CD4-positive, alpha-beta T cell (primary cell): ENCODE measurements at places on chromosomes 5 and 9.

- DNase-seq: no peak
Observed at GRCh38 chr5:151905557-151905961, 19.1 kb downstream of the GLRA1 start.

- no peak for DNase-seq
Observed at GRCh38 chr5:101160002-101160401, 256.9 kb upstream of the ST8SIA4 start.

- DNase-seq: no peak
Observed at GRCh38 chr5:171858303-171858702, 72.7 kb downstream of the SMIM23 start.

GRCh38 chr5:78522476-78523260 is 125.9 kb downstream of the LHFPL2 start:
- no peak for DNase-seq

- no peak for DNase-seq
Observed at GRCh38 chr5:171801839-171802238, 16.2 kb downstream of the SMIM23 start.

- DNase-seq: peak; percentile 84
Observed at GRCh38 chr9:129235931-129236331, 57.9 kb upstream of the IER5L start.

DNA sequence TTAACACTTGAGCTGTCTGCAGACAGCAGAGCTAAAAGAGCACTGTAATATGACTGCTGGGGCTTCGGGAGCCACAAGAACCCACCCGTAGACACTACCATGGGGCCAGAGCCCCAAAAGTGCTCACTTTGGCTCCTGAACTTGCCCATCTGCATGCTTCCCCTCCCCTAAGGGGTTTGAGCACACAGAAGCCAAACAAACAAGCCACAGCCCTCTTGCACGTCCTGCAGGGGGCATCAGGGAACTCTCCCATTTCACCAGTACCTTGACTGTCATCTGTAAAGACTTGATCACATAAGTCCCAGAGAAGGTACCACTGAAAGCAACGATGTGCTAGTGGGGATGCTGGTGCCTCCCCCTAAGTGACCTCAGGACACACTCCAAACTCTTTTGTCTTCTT is 681.8 kb downstream of the SEMA5A start:
- no peak for DNase-seq

DNA sequence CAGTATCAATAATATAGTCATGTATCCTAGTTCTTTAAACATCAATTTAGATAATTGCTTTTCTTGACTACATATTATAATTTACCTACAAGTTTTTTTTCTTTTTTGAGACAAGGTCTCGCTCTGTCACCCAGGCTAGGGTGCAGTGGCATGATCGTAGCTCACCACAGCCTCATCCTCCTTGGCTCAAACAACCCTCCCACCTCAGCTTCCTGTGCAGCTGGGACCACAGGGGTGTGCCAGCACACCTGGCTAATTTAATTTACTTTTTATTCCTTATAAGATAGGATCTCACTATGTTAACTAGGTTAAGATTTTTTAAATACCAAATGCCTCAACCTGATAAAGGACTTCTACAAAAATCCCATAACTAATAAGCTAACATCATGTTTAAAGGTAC is 21.1 kb downstream of the UIMC1 start:
- DNase-seq: peak; percentile 21

DNA sequence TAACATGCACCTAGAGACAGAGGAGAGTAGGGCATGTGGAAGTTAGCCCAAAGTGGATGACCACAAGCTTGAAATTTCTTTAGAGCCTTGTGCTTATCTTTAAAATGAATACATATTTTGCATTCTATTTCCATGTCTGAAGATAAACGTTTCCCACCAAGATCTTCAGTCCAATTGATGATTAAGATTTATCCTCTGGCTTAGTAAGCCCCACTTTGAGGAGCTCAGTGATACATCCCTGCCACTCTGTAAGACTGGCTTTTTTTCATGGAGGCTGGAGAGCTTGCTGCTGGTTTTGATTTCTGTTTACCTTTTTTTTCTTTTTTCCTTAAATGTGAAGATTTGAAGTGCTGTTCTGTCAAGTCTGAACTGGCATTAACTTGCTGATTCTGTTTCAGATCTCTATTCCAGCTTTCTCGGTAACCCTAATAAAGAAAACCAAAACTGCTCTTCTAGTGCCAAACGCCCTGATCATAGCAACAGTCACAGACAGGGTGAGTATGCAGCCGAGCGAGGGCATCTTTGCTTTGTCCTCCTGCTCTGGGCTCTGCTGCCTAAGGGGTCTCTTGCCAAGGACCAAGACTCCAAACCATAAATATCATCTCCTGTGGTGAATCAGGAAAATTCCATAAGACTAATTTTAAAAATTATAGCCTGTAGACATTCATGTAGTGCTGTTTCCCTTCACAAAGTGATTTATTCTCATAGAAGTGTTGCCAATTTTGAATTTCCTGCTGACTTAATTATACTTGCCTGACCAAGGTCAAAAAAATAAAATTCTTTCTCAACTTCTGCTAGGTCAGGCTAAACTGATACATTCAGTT is 54.3 kb downstream of the GRAMD2B start:
- DNase-seq: no peak

DNA sequence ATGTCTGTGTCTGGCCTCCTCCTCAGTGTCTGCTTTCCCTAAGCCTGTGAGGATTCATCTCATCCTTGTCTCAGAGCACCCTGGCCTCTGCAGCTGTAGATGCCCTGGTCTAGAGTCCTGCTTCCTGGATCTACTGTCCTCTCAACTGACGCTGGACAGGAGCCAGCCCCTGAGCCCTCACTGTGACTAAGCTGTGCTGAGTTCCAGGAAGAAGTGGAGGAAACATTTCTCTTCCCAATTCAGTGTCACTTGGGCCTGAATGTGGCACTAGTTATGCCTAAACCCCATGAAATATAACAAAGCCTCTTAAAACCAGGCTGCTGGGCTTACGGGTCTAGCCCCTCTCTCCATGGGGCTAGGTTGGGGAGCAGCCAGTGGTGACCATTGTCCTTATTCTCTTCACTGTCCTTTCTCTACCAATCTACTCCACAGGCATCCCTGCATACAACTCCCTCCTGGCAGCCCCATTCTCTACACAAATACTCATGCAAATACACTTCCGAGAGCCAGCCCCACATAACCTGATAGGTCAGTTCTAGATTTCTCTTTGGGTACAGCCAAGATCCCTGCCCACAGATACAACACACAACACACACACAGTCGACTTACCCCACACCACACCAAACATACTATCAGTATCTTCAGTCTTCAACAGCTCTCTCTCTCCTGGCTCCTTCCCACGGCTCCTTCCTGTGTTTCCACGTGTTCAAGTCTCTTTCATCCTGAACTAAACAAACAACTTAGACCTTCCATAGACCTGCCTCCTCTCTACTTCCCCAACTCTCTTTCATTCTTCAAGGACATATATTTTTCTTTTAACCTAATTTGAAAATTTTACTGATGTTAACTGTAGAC is 220.8 kb downstream of the SNX18 start:
- DNase-seq: no peak

DNA sequence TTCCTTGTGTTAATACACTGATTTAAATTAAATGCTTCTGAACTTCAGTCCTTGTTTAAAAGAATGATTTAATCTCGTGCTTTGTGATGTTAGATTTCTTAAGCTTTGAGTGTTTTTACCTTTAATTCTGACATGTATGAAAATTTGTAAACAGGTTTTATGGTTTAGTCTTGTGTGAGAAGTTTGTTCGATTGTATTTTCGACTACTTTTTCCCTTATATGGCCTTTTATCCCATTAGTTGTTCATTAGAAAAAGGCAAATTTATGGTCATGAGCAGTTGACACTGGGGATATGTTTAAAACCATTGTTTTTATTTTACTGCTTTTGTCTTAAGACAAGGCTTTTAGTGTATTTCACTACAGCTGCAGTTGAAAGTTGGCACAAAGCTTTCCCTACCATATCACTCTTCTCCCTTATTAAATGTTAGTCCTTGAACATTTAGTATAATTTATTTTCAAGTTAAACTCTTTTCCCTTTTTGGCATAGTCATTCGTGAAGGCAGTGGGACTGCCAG is 3.3 kb downstream of the UBE2R2 start:
- DNase-seq: no peak

- no peak for DNase-seq
Observed at GRCh38 chr5:39267186-39267585, 47.8 kb upstream of the FYB1 start.

DNA sequence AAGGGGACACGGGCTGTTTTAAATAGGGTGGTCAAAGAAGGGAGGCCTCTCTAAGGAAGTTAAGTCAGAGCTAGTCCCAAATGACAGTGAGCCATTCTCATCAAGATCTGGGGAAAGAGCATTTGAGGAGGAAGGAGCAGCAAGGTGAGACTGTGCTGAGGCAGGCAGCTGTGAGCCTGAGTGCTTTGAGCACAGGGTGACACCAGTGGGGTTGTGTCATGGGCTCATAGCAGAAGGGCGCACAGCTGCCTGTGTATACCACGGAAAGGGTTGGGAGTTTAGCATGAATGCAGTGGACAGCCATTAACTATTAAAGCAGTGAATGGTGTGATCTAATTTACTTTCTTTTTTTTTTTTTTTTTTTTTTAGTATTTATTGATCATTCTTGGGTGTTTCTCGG is 19.2 kb downstream of the DMRT1 start:
- no peak for DNase-seq

GRCh38 chr9:134357631-134358025 is 31.4 kb downstream of the RXRA start:
- no peak for DNase-seq

- no peak for DNase-seq
Observed at GRCh38 chr5:78881884-78882283, 103.2 kb downstream of the ARSB start.

DNA sequence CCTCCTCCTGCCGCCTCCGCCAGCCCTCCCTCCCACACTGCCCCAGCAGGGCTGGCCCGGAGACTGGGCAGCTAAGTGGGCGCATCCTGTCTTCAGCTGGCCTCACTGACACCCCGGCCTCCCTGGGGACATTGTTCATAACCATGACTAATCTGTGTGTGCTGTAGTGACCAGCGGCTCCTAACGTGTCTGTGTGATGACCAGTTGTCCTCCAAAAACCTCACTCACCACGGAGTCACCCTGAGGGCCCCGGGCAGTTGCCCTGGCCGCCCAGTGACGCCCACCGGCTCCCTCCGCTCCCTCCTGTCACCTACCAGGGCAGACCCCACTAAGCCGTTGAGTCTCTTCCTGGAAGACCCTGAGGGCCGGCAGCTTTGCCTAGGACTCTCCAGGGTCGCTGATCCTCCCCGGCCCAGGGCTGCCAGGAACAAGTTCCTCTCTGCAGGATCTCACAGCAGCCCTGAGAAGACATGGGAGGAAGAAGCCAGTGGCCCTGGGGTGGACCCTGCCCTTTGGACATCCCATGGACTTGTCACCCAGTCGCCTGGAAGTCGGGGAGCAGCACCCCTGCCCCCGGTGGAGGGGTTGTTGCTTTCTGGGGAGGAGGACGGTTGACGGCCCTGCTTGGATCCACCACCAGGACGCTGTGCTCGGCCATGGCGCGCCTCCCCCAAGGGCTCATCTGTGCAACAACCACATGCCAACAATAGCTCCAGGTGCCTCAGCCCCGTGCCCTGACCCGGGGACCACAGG is 110.2 kb upstream of the LMX1B start:
- DNase-seq: no peak

- DNase-seq: no peak
Observed at GRCh38 chr5:118598311-118598710, 390.0 kb downstream of the DTWD2 start.

DNA sequence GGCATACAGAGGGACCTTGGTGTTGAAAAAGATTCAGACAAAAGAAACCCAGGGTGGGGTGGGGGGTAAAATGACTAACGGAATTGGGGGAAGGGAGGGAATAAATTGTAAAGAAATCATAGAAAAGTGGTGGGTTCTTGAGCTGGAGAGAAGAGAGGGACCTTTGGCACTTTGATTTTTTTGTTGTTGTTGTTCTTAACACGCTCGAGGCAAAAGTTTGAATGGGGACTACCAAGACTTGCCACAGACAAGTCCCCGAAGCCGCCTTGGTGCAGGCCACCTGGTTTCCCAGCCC is 616 bp downstream of the VCAN start:
- DNase-seq: no peak

DNA sequence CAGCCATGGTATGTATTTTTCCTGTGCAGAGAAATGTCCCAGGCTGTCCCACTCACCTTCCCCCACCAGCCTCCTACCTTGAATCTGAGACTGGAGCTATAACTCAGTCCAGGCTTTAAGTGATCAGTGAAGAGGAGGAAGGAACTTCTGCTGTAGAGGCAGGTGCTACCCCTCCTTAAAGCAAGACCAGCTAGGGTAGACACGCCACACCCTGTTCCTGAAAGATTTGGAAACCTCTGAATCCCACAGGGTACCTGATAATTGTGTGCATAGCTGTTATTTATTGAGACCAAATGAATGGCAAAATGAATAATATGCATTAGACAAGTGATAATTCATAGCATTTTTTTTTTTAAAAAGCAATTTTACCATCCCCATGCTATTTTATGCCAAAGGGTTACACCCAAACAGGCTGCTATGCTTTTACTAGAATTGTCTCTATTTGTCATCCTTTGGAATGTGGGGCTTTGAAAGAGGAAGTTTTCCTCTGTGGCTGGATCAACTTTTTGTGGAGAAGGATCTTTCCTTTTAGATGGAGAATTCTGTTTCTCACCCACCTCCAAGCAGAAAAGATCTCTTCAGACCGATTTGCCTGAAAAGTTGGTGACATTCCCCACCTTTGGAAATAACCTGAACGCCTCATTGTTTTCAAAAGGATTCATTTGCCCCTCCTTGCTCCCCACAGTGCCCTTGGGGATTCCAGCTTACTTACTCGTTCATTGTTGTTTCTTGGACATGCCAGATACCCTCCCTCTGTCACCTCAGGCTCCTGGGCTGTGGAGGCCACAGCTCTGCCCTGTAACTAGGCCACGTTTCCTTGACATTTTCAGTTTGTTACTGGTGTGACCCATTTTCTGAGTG is 248.7 kb downstream of the NR3C1 start:
- DNase-seq: no peak

DNA sequence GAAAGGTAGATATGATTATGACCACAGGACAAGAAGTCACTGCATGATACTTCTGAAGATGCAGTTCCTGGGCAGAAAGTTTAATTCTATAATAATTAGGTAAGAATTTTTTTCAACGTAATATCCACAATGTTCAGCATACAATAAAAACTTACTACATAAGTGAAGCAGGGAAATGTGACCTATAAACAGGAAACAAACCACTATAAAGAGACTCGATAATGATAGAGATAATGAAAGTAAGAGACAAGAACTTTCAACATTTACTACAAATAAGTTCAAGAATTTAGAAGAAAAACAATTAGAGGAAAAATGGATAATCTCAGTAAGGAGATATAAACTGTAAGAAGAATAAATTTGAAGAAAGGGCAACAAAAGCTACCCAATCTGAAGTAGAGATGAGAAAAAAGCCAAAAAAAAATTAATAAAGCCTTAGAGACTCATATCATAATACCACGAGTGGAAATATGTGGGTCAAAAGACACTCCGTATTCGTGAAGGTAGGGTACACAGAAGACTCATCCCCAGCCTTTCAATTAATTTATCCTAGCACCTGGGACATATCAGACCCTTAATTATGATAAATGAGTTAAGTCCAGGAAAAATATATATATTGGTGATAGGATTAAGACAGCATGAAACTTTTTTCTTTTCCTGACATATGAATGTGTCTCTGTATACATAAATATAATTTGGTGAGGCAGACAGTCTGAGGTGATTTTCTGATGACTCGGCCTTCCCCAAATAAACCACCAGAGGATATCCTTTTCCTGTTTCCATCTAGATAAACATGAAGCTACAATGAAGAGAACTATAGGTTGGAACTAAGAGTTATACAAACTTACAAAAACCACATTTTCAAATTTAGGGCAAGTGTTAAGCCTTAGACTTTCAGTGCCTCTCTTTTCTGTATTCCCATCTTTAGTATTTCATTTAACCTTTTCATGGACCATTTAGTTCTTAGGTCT is 120.4 kb downstream of the RAPGEF6 start:
- DNase-seq: no peak
